Ovary (tissue), 10 donors: ENCODE measurements at places on chromosomes 1 and 21. TPM values are rescaled to one million over a fixed set of nuclear protein-coding genes. Genes with fewer than 3 reads are reported as not detected.

The MTARC1 gene
- 13.2 TPM for polyA plus RNA-seq

The SYTL1 gene
- 0.15 TPM for polyA plus RNA-seq

The CLCA4 gene
- not detected for polyA plus RNA-seq

The RPTN gene
- not detected for polyA plus RNA-seq

The CRYAA gene
- polyA plus RNA-seq = not detected

The RBP7 gene
- 53.4 TPM for polyA plus RNA-seq

The KRTAP19-1 gene
- polyA plus RNA-seq = not detected

The NBPF6 gene
- polyA plus RNA-seq = not detected

The SH3BGR gene
- 3.0 TPM for polyA plus RNA-seq

The PDE9A gene
- polyA plus RNA-seq = 5.6 TPM

The CD1E gene
- polyA plus RNA-seq = 2.5 TPM

The USH2A gene
- not detected for polyA plus RNA-seq

The SPSB1 gene
- 35.2 TPM for polyA plus RNA-seq

The CRP gene
- polyA plus RNA-seq = not detected

The FAM110D gene
- 3.0 TPM for polyA plus RNA-seq

The CD101 gene
- 0.30 TPM for polyA plus RNA-seq

The KCND3 gene
- polyA plus RNA-seq = 0.29 TPM

The SLC25A34 gene
- 1.0 TPM for polyA plus RNA-seq

The RPF1 gene
- 27.8 TPM for polyA plus RNA-seq

The TMEM50B gene
- polyA plus RNA-seq = 50.1 TPM

The PLCH2 gene
- polyA plus RNA-seq = 0.19 TPM

The PRSS38 gene
- polyA plus RNA-seq = not detected

The PTPN7 gene
- polyA plus RNA-seq = 15.4 TPM

The IL19 gene
- not detected for polyA plus RNA-seq

The OLIG2 gene
- not detected for polyA plus RNA-seq

The IFI44 gene
- 32.9 TPM for polyA plus RNA-seq

The CFHR1 gene
- 1.3 TPM for polyA plus RNA-seq

The DRAXIN gene
- 0.01 TPM for polyA plus RNA-seq

The SLC45A1 gene
- 0.70 TPM for polyA plus RNA-seq
